CD4-positive, alpha-beta T cell treated with Interleukin-17A for 1 hour (primary cell): ENCODE measurements at places on chromosomes 13 and 19.
A peak's percentile ranks its signal among the peaks of the same experiment; 100 is the strongest.

- DNase-seq = no peak
These were observed 1937.3 kb downstream of the OLFM4 start for GRCh38 chr13:54965881-54966280.

- no peak for DNase-seq
These were observed 12.1 kb downstream of the TYK2 start for GRCh38 chr19:10368101-10368803.

GRCh38 chr19:48085904-48086864 lies 24.4 kb downstream of the PLA2G4C start:
- no peak for DNase-seq

DNA sequence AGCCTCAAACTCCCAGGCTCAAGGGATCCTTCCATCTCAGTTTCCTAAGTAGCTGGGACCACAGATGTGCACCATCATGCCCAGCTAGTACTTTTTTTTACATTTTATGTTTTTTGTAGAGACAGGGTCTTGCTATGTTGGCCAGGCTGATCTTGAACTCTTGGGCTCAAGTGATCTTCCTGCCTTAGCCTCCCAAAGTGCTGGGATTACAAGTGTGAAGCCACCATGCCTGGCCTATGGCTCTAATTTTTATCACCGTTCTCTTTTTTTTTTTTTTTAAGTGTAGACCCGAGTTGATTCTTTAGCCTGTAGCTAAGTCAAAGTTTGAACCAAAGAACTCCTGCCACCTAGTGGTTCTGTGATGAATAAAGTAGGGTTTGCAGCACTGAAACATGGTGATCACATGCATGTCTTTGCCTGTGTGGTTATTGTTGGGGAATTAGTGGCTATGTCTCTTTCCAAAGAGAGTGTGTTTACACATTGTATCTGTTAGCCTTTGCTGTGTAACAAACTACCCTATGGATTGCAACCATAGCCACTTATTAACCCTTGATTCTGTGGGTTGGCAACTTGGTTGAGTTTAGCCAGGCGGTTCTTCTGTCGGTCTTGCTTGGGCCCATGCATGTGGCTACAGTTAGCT lies 11.6 kb downstream of the NFILZ start:
- DNase-seq = peak; percentile 64

- no peak for DNase-seq
These were observed 16.9 kb downstream of the ERCC5 start for GRCh38 chr13:102862624-102863210.

GRCh38 chr19:29658221-29658991 lies 6.9 kb upstream of the PLEKHF1 start:
- no peak for DNase-seq

DNA sequence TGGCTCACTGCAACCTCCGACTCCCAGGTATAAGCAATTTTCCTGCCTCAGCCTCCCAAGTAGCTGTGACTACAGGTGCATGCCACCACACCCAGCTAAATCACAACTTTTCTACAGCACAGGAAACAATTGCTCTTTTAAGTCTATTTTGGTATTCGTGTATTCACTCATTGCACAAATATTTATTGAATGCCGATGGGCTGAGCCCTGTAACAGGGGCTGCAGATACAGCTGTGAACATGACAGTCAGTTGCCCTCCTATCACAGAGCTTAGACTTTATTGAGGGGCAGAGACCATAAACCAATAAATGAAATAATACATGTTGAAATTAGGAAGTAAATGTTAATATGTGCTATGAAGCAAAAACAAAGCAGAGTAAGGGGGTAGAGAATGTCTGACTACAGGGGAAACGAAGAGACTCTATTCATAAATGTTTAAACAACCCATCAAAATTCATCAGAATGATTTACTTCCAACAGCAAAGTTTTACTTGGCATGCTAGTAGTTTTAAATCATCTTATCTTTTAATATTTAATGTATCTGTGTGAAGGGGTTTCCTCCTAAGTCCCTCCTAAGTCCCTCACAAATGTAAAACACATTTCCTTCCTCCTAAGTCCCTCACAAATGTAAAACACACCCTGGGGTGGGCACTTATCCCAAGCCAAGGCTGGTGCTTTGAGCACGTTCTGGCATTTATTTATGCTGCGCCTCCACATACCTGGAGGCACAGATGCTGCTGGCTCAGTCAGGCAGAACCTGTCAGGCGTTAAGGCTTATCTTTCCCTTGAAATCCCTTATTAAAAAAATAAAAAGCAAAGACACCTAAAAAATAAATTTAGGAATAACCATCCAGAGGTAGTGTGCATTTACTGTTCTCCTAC lies 140.8 kb downstream of the MIPEP start:
- no peak for DNase-seq

DNA sequence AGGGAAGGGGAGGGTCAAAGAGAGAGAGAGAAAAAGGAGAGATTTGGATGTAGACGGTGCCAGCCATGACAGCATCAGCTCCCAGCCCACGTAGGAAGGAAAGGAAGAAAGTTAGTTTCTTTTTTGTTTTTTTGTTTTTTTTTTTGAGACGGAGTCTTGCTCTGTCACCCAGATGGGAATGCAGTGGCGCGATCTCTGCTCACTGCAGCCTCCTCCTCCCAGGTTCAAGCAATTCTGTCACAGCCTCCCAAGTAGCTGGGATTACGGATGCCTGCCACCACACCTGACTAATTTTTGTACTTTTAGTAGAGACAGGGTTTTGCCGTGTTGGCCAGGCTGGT lies 27.6 kb downstream of the ELL start:
- peak; percentile 46 for DNase-seq

- DNase-seq = no peak
These were observed 6.9 kb upstream of the ZNF580 start for GRCh38 chr19:55633861-55634260.

GRCh38 chr13:110305001-110305400 lies 2.0 kb downstream of the COL4A1 start:
- no peak for DNase-seq

DNA sequence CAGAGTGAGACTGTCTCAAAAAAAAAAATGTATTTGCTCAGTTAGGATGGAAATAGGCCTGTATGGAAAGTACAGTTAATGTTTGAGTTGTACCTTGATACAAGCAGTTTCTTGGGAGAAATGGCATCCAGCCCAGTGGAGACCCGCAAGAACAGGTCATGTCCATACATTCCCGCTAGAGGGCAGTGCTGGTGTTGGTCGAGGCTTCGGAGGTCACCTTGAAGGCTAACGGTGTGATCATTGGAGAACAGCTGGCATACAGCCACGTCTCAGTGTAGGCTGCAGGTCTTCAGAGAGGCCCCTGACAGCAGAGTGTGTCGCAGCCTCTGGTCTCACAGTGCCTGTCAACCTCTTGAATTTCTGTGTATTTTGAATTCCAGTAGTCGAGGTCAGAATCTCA lies 7.5 kb downstream of the ZNF610 start:
- DNase-seq = peak; percentile 72
